Smooth muscle cell of the brain vasculature (primary cell): ENCODE measurements at places on chromosomes 7 and 10.

DNA sequence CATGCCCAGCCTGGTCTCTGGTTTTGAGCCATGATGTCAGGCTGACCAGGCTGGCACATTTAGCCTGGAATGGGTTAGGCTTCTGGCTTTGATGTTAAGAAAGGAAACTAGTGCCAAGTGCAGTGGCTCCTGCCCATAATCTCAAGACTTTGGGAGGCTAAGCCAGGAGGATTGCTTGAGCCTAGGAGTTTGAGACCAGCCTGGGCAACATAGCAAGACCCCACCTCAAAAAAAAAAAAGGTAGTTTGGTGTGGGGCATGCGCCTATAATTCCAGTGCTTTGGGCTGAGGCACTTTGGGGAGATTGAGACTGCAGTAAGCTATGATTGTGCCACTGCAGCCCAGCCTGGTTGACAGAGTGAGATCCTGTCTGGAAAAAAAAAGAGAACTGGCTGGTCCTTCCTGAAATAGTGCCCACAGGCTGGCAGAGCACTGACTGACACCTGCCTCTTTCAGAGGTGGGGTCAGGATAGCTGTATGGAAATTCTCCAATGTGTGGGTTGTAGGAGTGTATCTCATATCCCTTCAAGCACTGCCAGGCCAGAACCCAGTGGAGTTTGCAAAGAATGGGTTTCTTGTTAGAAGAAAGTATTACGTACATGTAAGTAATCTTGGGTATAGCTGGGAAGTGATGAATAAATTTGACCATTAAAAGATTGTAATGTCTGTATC is 61.3 kb downstream of the KAT6B start:
- no peak for DNase-seq

DNA sequence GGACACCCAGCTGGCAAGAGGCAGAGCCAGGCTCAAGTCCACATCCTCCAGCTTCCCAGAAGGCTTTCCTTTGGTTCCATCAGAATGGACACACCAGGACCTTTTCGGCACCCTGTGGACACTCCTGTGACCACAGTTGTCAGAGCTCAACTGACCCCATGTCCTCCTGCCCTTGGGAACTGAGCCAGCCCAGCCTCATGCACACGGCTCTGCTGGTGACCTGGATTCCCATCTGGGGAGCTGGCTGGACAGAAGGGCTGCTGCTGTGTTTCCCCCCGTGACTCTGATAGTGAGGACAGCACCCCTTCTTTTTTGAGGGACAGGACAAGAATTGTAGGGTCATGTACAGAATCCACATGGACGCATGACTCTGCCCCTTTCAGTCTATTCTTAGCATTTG is 289.2 kb downstream of the WDR37 start:
- no peak for DNase-seq

GRCh38 chr10:84329196-84329611 is 815 bp downstream of the CCSER2 start:
- no peak for DNase-seq

GRCh38 chr10:81838950-81839349 is 36.0 kb upstream of the NRG3 start:
- DNase-seq, result no peak

DNA sequence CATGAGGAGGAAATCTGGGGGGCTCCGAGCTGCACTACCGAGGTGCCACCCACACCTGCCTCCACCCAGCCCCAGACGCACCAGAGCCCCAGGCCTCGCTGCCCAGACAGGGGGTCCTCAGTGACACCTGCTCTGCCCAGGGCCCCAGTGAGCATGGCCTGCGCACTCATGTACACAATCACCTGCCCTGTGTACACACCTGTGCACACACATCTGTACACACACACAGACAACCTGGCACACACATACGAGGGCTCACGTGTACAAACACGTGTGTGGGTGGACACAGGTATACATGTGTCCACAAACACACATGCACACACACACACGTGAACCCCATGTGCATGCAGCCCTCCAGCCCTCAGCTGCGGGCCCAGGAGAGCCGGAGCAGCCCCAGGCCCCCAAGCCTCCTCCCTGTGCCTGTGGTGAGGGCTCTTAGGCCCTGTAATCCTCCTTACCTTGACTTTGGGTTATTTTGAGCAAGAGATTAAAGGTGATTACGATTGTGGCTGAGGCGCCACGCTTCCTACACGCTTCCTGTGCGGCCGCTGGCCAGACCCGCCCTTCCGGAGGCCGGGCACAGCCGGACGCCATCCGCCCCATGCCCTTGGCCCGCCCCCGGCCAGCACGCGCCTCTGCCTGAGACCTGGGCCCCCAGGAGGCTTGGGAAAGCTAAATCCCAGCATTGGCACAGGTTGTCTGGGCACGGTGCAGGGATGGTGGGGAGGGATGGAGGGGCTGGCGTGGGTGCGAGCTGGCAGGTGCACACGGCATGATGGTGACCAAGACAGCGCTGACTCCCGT is 71.9 kb downstream of the ELFN1 start:
- no peak for DNase-seq

DNA sequence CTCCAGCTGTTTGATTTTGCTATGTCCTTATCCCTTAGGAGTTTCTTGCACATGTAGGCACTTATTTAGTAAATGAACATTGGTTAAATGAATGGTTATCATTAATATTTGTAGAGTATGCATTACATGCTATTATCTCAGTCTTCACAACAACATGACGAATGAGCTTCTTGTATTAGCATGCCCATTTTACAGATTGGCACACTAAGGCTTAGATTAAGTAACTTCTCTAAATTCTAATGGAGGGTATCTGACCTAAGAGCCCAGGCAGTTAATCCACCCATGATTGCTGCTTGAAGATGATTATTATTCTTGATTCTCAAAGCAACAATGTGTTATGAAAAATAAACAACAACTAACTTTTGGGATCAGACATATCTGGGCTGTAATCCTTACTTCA is 32.7 kb downstream of the SP8 start:
- no peak for DNase-seq

GRCh38 chr7:106598663-106599342 is 62.2 kb downstream of the CCDC71L start:
- peak; percentile 35 for DNase-seq

GRCh38 chr7:131869169-131869844 is 312.9 kb upstream of the PODXL start:
- no peak for DNase-seq

DNA sequence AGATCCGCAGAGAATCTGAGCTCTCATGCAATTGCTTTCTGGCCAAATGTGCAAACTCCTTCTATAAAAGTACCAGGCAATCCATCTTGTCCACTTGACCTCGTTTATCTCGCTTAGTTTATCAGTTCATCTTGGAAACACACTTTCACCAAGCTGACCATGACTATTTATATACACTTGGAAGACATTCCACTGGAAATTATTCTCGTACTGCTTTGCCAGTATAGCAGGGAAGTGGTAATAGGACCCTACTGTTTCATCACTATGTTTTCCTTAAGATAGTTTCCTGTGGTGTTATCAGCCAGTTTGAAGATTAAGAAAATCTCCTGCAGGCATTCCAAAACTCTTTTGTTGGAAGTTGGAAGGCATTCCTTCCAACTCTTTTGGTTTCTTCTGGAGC is 115.3 kb upstream of the FAM171A1 start:
- DNase-seq, result no peak

GRCh38 chr7:112283382-112283910 is 77.0 kb downstream of the ZNF277 start:
- DNase-seq, result no peak

GRCh38 chr7:99499371-99499720 is 735 bp downstream of the ZNF394 start:
- DNase-seq, result no peak

DNA sequence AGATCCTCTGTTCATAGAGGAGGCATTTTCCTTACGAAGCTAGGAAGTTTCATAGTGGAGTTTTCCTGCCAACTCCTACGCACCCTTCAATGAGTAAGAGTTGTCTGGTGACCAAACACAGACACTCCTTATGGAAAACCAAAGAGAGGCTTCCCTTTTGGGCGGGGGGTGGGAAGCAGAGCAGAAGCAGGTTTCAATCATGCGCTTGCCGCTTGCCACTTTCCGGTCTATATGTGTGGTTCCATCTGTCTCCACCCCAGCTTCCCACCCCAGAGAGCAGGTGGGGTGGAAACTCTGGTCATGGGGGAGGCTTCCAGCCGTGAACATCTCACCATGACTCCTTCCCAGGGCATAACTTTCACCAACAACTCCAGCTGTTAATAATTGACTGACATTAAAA is 68.8 kb upstream of the GRB10 start:
- no peak for DNase-seq

GRCh38 chr10:104574427-104574826 is 66.7 kb upstream of the SORCS3 start:
- no peak for DNase-seq

GRCh38 chr10:9390516-9390915 is 1336.0 kb downstream of the GATA3 start:
- no peak for DNase-seq

GRCh38 chr7:141178486-141179135 is 104.7 kb downstream of the TMEM178B start:
- no peak for DNase-seq

GRCh38 chr10:100510533-100511308 is 8.9 kb downstream of the SEC31B start:
- no peak for DNase-seq

DNA sequence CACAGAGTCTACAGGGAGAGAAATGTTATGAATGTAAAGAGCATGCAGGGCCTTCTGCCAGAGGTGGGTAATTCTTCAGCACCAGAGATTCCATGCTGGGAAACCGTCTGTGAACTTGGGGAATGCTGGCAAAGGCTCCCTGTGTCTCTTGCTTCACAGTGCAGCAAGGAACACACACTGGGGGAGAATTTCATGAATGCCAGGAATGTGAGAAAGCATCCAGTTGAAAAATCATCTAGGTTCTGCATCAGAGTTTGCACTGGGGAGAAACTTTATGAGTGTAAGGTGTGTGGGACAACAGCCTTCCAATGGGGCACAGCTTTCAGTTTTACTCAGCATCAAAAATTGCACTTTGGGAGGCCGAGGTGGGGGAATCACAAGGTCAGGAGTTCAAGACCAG is 224.3 kb upstream of the IGFBP3 start:
- peak; percentile 69 for DNase-seq

DNA sequence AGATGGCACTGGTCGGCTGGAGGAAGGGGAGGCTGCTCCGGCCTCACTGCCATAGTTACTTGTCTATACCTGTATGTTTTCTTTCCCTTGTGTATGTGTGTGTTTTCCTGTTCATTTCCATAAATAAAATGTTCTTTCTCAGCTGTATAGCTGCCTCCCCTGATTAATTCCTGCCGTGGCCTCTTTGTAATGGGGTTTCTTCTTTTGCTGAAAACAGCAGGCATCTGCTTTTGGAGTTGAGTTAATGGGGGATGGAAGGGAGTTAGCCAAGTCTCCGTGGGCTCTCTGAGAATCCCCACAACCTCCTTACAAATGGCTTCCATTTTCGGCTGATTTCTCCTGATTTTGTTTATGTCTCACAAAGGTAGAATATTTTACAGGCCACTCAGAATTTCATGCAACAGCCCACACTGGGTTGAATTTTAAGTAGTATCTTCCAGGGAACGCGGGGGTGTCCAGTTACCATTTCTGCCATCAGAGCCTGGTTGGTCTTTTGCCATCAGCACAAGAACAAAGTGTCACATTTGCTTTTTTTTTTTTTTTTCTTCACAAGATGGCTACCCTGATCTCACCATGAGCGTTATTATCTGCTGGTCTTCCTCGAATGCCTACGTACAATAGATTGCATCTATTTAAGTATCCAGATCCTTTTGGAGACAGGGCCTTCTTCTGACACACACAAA is 88.1 kb upstream of the NRP1 start:
- DNase-seq, result no peak

GRCh38 chr7:151756076-151756731 is 120.7 kb downstream of the PRKAG2 start:
- DNase-seq, result no peak

GRCh38 chr10:95309958-95310357 is 19.2 kb upstream of the PDLIM1 start:
- DNase-seq, result no peak

DNA sequence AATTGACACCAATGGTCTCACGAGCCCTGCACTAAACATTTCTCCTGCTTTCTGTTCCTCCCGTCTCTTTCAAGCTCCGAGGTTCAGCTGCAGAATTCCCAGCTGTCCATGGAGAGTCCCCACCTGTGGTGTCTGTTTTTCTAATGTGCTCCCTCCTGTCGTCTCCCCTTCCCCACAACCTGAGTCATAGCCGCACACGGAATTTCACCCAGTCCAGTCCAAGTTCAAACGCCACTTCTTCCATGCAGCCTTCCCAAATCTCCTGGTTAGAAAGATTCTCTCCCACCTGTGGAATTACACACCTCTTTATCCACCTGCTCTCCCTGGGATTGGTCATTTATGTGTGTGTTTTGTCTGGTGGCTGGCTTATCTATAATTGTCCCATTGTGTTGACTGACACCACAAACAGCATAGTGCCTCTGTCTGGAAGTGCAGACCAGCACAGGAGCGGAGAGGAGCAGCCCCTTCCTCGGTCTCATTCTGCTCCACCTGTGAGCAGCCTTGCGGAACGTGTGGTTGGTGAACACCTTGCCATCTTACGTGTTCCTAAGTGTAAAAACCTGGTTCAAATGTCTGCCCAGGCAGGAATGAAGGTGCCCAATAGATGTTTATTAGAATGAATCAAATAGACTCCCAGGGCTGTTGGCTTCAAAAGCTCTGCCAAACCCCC is 3.3 kb upstream of the DIP2C start:
- no peak for DNase-seq

DNA sequence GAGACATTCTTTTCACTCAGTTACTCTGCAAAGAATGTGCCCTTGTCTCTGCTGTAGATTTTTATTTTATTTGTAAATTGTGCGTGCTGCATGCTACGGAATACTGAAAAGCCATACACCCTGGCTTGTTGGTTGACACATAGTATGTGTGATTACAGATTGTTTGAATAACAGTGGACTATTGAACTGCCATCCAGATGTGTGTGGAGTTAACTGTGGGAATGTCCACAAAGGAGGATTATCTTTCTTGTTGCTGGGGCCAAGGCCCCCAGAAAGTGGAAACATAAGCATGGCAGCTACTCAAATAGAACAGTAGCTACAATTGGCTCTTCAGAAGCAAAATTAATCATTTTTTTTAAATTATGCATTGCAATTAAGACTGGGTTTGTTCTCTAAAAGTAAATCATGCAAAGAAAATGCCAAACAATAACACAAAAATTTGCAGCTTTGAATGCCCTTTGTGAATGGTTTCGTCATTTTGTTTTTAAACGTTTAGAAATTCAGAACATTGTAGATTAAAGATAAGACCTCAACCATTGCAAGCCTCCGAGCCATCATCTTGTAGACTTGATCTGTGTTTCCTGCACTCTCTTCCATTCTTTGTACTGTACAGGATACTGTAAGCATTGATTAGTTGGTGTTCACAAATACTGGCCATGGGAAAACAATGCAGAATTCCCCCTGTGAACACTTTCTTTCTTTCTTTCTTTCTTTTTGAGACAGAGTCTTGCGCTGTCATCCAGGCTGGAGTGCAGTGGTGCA is 210.3 kb upstream of the TCF7L2 start:
- DNase-seq, result no peak

DNA sequence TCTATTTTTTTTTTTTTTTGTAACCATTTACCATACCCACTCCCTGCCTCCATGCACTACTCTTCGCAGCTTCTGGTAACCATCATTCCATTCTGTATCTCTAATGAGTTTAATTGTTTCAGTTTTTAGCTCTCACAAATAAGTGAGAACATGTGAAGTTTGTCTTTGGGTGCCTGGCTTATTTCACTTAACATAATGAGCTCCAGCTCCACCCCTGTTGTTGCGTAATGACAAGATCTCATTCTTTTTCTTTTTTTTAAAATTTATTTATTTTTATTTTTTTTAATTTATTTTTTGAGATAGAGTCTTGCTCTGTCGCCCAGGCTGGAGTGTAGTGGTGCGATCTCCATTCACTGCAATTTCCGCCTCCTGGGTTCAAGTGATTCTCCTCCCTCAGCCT is 142.3 kb upstream of the PCLO start:
- DNase-seq, result no peak
